ENCODE measurements at places on chromosomes 5 and 9.

- DNase-seq: no peak
Observed at GRCh38 chr5:67149951-67150523, 46.6 kb downstream of the CD180 start.

DNA sequence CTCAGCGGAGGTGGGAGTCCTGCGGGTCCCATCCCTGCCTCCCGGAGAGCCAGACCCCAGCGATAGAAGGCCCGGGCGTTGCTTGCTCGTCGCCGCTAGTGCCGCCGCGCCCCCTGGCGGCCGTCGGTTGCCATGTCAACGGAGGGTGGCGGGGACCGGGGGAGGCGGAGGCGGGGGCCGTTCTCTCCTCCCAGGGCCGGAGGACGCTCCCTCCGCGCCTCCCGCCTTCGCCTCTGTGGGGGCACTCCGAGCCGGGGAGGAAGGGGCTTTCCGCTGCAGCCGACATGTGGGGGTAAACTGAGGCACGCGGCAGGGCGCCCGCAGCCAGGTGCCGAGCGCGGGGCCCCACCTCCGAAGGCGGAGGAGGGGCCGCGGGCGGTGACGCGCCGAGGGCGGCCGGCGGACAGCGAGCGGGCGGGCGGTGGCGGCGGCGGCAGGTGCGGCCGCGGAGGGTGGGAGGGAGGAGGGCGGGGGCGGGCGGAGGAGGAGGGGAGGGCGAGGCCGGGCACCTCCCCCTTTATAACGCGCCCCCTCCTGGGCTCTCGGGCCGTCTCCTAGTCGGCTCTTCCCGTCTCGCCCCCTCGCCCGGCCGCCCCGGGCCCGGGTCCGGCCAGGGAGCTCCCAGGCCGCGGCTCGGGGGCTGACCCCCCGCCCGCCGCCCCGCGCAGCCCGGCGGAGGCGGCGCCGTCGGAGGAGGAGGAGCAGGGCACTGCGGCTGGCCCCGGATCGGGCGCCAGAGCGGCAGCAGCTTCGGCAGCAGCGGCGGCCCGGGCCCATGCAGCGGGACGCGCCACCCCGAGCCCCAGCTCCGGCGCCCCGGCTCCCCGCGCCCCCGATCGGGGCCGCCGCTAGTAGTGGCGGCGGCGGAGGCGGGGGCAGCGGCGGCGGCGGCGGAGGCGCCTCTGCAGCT lies 556 bp upstream of the CDK9 start:
- peak; percentile 89 for DNase-seq

GRCh38 chr5:33479311-33479710 lies 38.5 kb downstream of the TARS1 start:
- no peak for DNase-seq

DNA sequence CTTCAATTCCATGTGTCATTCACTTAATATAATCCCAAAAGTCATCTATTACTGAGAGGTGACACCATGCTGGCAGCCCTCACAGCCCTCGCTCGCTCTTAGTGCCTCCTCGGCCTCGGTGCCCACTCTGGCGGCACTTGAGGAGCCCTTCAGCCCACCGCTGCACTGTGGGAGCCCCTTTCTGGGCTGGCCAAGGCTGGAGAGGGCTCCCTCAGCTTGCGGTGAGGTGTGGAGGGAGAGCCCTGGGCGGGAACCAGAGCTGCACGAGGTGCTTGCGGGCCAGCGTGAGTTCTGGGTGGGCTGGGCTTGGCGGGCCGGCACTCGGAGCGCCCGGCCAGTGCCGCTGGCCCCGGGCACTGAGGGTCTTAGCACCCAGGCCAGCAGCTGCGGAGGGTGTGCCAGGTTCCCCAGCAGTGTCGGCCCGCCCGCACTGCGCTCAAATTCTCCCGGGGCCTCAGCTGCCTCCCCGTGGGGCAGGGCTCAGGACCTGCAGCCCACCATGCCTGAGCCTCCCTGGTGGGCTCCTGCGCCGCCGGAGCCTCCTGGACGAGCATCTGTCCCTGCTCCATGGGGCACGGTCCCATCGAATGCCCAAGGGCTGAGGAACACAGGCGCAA lies 374.1 kb downstream of the ELAVL2 start:
- DNase-seq: no peak
